ENCODE measurements at places on chromosomes 5 and 9.

GRCh38 chr9:20353931-20354652 is 268.2 kb downstream of the MLLT3 start:
- no peak for DNase-seq

GRCh38 chr5:179836225-179837019 is 15.7 kb downstream of the SQSTM1 start:
- peak; percentile 60 for DNase-seq

DNA sequence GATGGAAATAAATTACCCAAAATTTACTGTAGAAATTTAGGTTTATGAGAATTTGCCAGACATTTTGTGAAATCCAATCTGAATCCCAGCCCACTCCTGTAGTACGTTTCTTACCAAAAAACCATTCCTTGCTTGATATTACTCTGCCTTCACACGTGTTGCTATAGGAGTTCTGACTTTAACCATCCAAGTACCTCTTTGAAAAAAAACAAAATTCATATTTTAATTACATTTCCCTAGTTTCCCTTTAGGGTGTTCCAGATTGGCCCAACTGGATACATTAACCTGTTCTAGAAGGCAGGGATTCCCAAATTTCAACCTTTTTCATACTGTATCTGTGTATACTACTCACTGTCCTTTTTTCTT is 1.4 kb upstream of the PJA2 start:
- DNase-seq = no peak

DNA sequence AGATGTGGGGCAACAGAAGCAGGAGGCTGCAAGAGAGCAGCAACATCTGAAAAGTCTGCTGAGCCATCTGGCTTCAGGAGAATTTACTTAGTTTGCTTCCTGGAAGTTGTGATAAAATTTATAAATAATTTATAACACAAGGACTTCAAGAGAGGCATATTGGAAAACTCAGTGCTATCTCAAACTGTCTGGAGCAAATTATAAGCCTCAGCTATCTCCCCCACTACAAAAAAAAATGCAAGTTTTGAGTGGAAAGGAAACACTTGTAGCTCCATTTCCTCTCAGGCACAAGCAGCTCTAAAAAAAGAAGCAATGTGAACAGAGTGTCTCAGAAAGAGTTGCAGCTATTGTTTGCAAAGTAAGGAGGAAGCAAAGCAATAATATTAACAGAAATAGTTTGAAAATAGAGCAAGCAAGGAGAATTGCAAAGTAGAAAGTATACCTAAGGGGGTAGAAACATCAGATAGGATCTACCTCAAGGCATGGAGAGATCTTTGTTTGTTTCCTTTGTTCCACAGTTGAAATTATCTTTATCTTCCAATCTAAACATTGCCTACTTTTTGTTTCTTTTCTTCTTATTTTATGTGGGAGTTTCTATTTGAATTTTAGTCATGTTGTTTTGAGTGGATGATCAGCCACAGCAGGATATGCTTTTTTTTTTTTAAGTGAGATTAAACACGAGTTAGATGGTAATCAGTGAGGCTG is 55.9 kb upstream of the IL6ST start:
- no peak for DNase-seq

- DNase-seq = no peak
Measured at GRCh38 chr5:151904909-151905308, 19.7 kb downstream of the GLRA1 start.

DNA sequence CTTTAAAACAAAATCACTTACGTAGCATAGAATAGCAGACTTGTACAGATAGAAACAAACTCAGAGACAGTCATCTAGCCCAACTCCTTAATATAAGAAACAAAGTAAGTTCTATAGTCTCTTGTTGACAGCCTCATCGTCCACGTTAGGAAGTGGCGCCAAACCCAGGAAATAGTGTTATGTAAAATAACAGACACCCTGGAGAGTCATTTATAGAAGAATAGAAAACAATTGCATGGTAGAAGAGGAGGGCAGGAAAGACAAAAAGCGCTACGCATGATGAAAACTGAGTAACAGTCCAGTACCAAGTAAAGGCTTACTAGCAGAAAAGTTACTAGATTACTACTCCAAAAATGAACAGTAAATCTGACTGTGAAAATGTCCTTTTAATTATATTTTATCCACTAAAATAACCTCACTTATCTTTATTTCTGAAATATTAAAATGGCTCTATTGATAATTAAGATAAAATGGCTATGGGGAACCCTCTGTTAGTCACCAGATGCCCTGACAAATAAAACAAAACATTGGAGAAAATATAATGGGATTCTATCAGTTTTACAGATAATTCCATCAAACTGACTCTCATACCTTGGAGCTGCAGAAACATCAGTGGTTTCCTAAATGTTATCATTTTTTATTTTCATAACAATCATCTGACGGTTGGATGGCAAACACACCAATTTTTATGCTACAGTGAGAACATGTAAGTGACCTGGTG is 434.0 kb upstream of the C9orf72 start:
- DNase-seq = no peak

DNA sequence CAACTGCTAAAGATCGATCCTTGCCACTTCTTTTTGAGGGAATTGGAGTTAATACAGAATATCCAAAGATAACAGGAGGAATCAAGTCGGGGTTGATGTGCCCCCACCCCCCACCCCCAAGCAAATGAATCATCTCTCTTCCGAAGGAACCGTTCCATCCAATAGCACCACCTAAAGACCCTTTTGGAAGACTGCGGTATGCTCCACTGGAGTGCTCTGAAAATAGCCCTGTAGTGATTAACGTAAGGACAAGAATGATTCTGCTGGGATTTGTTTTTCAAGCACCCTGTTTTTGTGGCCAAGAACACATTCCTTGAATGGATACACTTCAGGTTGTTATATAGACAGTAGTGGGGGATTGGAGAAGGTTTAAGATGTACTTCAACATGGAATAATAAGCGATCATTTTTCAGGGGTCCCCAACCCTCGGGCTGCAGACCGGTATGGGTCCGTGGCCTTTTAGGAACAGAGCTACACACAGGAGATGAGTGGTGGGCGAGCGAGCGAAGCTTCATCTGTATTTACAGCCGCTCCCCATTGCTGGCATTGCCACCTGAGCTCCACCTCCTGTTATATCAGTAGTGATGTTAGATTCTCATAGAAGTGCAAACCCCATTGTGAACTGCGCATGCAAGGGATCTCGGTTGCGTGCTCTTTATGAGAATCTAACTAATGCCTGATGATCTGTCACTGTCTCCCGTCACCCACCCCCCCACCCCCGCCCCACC is 44.5 kb upstream of the TMEM252 start:
- DNase-seq = no peak

- DNase-seq = no peak
Measured at GRCh38 chr5:119332978-119333401, 22.8 kb upstream of the TNFAIP8 start.

GRCh38 chr5:150064681-150065220 is 21.6 kb downstream of the CSF1R start:
- DNase-seq = no peak

- DNase-seq = peak; percentile 60
Measured at GRCh38 chr5:36150676-36151433, 832 bp downstream of the LMBRD2 start.

DNA sequence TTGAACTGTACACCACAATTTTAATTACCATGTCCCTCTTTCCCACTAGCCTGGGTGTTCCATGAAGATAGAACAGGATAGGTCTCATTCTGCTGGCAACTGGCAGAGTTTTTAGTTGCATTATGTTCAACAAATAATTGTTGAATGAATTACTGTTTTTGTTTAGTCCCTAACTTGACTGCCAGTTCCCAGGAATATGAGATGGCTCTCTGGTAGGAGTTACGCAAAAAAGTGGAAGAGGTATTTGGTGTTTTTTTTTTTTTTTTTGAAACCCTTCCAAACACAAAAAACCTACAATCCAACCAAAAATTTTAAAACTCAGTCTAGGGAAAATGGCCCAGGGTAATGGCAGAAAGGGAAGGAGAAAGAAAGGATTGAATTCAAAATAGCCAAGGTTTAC is 153.6 kb downstream of the GNAQ start:
- no peak for DNase-seq

GRCh38 chr9:37034938-37035647 is 1.0 kb upstream of the PAX5 start:
- no peak for DNase-seq

- DNase-seq = no peak
Measured at GRCh38 chr9:134365791-134366222, 39.6 kb downstream of the RXRA start.

DNA sequence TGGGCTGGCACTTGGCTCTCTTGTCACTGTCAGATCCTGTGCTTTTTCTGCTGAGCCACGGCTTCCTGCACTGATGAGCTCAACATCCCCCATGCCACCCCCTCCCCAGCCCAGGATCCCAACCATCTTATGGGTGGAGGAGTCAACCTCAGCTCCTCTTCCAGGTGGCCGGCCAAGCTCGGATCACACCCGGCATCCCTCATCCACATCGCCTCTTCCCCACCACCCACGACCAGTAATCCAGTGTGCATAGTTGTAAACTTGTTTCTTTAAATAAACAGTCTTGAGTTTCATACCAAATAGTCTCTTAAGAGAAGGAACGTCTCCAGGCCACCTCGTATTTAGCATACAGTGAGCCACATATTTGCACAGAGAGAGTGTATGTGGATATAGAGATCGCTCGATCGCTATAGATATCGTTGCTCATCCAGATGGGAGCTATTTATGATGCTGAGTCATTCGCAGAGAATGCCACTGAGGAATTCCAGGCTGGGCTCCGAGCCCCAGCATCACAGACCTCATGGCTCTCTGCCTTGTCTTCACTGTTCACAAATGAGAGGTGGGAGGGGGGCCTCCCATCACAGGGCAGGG is 61.8 kb upstream of the CPLX2 start:
- DNase-seq = no peak

DNA sequence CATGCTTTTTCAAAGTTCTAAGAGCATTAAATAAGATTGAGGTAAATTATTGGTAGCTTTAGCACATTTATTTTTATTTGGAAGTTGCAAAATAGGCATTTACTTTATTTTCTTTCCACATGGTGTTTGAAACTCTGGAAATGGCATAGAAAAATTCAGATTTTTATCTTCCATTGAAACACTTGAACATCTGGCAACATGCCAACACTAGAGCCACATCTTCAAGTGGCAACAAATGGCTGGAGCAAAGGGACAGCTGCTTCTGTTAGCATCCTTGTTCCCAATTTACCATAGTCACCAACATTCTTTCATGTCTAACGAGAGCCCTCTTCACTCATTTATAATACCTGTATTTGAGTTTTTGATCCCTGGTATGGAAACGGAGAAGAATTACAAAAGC is 539.9 kb downstream of the ZNF608 start:
- no peak for DNase-seq

DNA sequence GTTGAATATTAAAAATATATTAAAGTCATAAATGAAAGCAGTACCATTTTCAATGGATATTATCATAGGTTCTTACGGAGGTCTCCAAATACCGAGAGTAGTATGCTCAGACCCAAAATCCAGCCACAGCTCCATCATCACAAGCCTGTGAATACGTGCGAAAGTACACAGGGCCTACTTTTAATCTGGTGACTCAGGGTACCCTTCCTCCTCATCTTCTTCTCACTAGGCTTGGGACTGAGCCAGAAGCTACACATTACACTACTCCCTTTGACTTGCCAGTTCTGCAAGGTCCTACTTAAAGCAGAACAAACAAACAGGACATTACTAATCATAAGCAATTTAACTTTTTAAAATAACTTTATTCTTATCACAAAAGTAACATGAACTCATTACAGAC is 7.6 kb upstream of the RIC1 start:
- DNase-seq = no peak

DNA sequence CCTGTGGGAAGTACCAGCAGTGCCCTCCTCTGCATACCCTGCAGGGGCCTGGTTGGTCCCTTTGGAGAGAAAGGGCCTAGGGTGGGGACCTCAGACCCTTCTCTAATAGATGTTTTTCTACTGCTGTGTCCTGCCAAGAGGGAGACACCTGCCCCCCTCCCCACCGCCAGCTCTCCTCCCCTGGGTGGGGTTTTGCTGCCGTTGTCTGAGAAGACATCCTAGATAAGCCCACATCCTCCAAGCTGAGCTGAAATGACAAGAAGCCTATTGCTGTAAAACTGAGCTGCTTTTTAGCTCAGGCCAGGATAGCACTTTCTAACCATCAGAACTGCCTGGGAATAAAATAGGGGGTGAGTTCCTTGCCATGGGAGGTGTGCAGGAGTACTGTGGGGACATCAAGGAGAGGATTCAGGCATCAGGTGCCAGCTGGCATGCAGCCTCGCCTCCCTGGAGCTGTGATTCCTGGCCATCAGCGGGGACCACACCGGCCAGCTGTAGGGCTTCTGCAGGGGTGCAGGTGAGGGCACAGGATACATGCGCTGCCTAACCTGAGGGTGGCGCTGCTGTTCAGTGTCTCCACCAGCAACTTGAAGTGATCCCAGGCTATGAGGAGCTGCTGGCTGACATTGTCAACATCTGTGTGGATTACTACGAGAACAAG is 37.9 kb downstream of the CYFIP2 start:
- DNase-seq = peak; percentile 61

DNA sequence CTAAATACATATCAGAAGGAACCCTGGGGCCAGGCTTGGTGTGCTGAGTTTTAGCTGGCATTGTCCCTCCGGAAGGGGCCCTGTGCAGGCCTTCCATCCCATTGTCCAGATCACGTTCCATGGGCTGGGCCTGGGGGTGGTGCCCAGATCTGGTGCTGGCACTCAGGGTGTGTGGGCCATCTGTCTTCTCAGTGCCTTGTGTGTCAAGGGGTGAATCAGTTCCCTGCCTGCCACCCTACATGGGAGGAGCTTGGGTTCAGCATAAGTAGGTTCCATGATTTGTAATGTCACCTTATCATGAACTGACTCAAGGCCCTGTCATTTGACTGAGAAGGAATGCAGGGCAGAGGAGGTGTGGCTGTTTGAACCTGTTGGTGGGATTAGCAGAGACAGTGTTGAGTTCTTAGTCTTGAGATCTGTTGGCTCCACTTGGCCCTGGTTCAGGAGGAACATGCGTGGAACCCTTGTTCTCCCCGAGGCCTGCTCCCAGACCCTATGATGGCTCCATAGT is 176.8 kb downstream of the MACROH2A1 start:
- DNase-seq = no peak

Measured in stimulated activated CD4-positive, alpha-beta T cell treated with anti-CD3 and anti-CD28 coated beads, Interleukin-2, amount 100 ng/mL, for 24 hours (primary cell).